ENCODE measurements at places on chromosomes 2 and 18.

DNA sequence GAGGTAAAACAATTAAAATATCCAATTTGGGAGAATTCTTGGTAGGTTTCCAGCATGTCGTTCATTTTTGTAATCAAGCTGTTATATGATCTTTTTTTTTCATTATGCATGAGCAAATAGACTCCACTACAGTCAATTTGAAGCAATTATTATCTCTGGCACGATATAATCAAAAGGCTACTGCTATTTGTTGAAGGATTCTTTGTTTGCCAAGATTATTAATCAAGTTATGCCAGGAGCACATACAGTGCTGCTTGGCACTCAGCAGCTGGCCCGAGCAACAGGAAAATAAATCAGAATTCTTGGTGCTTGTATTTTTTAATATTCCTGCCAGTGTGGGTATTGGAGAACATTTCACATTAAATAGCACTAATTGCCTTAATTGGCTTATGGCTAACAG lies 279.5 kb downstream of the RND3 start:
- no peak for DNase-seq

DNA sequence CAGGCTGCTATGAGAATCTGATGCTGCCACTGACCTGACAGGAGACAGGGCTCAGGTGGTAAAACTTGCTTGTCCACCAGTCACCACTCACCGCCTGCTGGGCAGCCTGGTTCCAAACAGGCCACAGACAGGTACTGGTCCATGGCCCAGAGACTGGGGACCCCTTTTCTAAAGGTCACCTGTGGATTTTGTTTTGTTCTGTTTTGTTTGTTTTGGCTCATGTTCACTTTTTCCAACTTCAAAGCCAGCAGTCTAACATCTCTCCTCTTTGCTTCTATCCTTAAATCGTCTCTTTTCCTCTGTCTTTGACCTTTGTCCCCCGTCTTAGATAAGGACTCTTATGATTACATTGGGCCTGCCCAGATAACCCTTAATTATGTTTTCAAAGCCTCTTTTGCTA lies 3.3 kb upstream of the CERKL start:
- no peak for DNase-seq

- no peak for DNase-seq
Observed at GRCh38 chr18:33987206-33987605, 237.5 kb downstream of the NOL4 start.

DNA sequence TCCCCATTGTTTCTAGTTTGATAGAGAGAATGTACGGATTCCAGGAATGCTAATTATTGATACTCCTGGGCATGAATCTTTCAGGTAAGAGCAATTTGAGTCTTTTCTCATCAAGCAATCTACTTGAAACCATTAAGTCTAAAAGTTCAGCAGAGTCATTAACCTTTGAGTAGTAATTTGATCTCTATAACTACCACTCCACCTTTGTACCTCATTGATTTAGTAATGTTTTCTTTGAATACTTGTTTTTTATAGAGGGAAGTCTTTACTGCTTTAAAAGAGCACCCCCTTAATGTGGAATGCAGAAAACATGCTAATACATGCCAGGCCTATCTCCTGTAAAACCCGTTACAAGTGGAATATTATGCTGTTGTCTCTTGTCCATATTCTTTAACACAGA lies 45.0 kb downstream of the EIF5B start:
- DNase-seq = no peak

GRCh38 chr2:122077771-122078170 lies 322.3 kb downstream of the TSN start:
- DNase-seq = no peak

GRCh38 chr2:112630268-112630667 lies 15.5 kb upstream of the SLC20A1 start:
- DNase-seq = no peak

GRCh38 chr2:23680951-23681350 lies 246.0 kb downstream of the ATAD2B start:
- DNase-seq = no peak

DNA sequence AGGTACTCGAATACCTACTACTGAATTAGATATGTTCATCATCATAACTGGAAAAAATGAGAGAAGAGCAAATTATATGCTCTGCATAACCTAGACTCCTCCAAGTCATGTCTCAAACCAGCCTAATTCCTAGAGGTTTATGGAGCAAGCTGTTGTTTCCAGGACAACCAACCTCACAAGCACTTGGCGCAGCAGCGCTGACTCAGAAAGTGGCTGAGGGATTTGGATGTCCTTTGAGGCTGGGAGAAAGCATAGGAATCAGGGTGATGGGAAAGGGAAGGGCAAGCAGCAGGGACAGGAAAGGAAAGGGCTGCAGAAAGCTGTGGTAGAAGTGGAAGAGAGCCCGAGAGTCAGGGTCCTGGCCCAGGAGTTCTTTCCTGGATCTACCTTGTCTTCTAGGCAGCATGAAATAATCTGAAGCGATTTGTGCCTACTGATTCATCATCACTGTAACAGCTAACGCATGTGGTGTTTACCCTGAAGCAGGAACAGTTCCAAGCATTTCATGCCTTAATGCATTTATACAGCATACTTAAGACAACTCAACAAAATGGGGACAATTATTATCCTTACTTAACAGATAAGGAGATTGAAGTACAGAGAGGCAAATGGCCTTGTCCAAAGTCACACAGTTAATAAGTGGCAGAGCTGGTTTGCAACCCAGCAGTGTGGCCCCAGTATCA lies 3.7 kb downstream of the PLEK start:
- no peak for DNase-seq

DNA sequence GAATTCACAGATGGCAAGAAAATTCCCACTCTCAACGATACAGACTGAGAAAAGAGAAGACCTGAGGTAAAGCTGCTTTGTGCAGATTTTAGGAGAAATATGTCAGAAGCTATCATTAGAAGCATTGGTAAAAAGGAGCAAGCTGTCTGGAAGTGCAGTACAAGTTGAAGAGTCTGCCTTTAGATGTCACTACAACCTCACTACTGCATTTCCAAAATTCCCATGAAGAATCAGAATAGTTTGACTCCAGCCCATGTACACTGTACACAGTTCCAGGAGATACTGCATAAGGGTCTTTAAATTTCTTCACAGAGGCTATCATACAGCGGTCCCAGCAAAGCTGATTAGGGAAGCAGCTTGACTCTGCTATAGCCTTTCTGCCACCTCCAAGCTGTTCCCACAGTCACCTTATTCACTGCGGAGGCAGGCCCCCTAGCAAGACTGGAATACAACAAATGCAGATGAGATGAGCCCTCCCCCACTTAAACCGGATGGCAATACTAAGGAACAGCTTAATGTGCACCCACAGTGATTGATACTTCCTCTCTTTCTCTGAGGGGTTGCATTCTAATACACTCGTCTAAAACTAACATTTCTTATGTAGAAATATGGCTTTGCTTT lies 527.4 kb downstream of the TMEM182 start:
- no peak for DNase-seq

- no peak for DNase-seq
Observed at GRCh38 chr18:48296581-48296980, 112.6 kb downstream of the ZBTB7C start.

GRCh38 chr18:72869226-72870185 lies 1.7 kb upstream of the NETO1 start:
- DNase-seq = no peak

- no peak for DNase-seq
Observed at GRCh38 chr18:67222887-67223286, 293.6 kb downstream of the DSEL start.

- no peak for DNase-seq
Observed at GRCh38 chr2:60447943-60448342, 105.5 kb downstream of the BCL11A start.

GRCh38 chr2:182167882-182168281 lies 182.2 kb downstream of the PPP1R1C start:
- DNase-seq = no peak

- DNase-seq = no peak
Observed at GRCh38 chr2:178066890-178067669, 5.5 kb downstream of the PDE11A start.

DNA sequence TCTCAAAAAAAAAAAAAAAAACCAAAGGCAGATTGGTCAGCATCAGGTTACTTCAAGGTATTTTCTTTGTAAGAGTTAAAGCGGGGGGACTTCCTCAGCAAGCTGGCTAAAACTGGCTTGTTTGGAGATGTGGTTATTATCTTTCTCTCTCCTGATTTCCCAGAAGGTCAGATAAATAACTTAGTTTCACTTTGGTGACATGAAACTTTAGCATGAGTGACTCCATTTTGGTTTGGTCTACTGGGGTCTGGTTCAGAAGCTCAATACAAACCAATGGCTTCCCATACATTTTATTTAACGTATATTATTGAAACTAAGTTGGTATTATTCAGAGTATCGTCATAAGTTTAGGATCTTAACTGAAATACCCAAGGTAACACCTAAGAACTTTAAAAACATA lies 41.6 kb upstream of the AMMECR1L start:
- DNase-seq = no peak

GRCh38 chr2:241096979-241097378 lies 5.1 kb downstream of the MTERF4 start:
- no peak for DNase-seq

DNA sequence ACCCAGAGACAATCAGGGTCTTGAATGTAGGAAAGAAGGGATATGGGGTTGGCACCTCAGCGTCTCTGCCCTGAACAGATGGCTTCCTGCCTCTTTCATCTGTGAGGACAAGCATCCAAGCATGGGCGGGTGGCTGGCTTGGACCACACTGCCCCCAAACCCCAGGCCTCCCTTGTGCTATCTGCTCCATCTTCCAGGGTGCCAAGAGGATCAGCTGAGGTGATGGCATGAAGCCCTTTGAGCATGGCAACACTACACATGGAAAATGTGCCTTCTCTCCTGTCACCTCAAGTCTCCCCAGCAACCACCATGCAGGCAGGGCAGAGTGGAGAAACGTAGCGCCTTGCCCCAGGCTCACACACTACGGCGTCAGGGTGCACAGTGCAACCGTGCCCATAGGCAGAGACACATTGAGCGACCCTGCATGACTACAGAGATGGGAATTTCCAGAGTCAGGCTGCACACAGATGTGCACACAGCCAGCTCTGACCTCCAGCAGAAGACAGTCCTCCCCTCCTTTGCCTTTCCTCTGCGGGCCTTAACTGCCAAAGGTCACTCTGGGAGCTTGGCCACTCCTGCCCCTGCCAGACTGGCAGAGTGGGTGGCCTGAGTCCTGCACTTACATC lies 1.5 kb downstream of the KCNIP3 start:
- no peak for DNase-seq

- DNase-seq = no peak
Observed at GRCh38 chr18:25587545-25587944, 235.6 kb upstream of the ZNF521 start.

- DNase-seq = no peak
Observed at GRCh38 chr18:58755304-58756010, 84.2 kb downstream of the MALT1 start.

- no peak for DNase-seq
Observed at GRCh38 chr2:234863043-234863934, 88.5 kb upstream of the SH3BP4 start.

DNA sequence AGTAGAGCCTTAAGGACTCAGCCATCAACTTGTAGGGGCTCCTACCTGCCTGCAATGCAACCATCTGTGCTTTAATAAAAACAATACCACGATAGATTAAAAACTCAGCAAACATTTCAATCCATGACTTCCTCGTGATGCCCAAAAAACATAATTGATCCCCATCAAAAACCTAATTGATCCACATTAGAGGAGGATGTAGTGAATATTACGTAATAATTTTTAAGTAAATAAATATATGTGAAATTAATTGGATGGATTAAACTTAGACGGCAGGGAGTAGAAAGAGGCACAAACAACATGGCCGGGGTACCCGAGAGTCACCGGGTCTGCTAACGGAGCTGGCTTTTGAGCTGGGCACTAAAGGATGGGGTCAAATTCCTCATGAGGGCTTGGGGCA lies 87.3 kb downstream of the ARL4C start:
- DNase-seq = no peak

DNA sequence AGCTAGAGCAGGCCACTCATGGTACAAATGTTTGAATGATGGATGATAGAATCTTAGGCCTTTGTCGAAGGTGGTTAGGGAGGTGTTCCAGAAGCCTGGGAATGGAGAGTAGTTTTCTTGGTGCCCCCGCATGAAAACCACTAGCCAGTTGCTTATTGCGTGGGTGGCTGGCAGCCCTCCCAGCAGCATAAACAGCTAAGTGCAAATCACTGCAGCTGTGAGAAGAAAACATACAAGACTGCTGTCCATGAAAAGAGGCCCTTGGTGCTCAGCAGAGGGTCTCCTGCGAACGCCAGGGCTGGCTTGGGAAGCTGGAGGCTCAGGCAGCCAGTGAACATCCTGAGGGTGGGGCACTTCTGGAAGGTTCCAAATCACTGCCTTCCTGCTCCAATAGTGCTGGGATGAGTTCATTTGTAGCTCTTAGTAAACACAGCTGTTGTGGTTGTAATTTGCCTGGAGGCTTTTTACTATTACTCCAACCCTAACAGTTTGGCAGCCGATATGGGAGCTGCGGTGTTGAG lies 118.8 kb downstream of the MGAT5 start:
- no peak for DNase-seq

DNA sequence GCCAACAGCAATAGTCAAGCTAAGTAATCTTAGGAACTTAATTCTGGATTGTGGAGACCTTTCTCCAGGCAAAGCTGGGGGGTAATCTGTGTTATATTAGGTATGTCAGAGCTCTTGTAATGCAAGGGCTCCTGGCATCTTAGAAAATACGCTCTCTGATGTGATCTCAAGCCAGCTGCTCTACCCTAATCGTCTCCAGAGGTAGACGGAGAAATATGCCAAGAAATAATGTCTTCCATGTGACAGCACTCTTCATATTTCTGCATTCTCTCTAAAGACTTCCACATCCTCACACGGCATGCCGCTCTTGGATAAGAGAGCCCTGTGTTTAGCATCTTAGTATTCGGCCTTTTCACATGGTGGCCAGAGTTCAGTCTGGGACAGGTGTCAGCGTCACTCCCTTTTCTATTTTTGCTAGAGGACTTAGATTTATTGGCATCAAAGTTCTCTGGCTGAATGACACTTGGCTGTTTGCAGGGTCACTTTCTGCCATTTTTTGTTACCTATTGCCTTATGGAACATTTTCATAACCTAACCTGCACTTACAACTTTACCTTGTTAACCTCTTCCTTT lies 25.2 kb downstream of the CAPN13 start:
- DNase-seq = no peak

DNA sequence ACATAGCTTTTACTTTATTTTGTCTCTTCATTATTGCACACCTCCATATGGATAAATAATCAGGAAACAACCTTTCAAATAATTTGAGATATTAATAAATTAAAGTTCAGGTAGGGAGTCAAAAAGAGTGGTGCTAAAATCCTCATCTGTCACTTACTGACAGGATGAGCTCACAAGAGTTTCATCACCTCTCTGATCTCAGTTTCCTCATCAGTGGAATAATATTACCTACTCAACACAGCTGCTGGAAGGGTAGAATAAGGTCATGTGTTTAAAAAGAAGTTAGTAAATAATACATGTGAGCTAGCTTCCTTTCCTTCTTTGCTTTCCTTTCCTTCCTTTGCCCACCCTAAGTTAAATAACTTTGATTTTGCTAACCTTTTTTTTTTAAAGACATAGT lies 61.9 kb downstream of the RDH14 start:
- no peak for DNase-seq

GRCh38 chr2:133574620-133575019 lies 6.4 kb upstream of the NCKAP5 start:
- no peak for DNase-seq

Measured in effector CD4-positive, alpha-beta T cell (primary cell).